ENCODE measurements at places on chromosomes 3 and 15.

- DNase-seq, result no peak
Measured at GRCh38 chr3:160796813-160797164, 40.8 kb downstream of the PPM1L start.

DNA sequence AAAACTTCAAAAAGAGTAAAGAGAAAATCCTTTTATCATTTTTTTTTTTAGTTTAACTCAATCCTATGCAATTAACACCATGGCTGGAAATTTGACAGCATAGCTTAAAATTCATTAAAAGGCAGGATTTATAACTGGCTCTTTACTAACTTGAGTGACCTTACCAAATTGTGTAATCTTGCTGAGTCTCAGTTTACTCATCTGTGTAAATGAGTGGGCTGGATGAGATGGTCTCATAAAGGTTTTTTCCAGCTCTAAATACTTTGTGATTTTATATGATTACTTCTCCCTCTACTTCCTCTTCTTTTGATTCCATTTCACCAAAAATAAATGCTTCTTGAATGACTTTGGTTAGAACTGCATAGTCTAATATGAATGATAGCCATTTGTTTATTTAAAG, 234.9 kb upstream of the SATB1 start:
- DNase-seq, result no peak

DNA sequence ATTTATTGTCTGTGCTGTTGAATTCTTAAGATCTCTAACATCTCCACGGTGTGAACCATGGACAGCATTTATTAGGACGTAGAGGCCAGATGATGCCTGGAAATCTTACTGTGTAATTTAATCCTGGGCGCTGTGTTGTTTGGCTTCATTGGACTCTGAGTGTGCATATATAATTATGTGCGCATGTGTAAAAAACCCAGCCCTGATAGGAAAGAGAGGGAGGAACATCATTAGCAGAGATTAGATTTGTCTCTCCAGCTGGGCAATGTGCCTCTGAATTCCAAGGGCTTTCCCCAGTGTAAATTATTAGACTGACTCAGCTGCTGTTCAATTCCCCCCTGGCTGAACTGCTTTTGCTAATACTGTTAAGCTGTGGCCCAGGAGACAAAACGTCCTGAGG, 39.6 kb downstream of the MAP3K13 start:
- no peak for DNase-seq

DNA sequence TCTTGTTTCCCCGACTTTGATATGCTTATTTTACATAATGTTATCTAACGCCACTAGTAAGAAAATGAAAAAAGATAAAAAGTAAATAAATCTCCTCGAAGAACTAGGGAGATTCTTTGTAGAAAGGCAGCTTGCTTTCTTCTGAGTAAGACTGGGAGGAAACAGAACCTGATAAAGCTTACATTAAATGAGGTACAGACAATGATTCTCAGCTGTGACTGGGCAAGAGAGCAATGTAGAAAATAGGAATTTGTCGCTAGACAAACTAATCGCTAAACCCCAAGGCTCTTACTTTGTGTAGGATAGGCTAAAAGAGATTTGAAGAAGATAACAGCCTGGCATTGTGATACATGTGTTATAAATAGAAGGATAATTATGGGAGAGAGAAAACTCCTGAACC, 919.0 kb upstream of the ALCAM start:
- DNase-seq, result no peak

DNA sequence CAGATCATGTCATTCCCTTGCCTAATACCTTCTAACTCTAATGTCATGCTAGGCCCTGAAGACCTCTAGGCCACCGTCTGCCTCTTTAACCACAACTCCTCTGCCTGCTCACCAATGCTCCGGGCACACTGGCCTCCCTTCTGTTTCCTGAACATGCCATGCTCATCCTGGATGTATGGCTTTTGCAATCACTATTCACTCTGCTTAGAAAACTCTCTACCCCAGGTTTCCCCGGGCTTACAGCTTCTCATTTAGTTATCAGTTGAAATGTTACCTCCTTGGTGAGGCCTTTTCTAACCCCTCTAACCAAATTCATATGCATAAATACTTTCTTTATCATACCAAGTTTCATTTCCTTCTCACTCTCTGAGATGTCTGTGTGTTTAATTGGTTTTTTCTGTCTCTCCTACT, 727.8 kb upstream of the CFAP20DC start:
- DNase-seq, result no peak

DNA sequence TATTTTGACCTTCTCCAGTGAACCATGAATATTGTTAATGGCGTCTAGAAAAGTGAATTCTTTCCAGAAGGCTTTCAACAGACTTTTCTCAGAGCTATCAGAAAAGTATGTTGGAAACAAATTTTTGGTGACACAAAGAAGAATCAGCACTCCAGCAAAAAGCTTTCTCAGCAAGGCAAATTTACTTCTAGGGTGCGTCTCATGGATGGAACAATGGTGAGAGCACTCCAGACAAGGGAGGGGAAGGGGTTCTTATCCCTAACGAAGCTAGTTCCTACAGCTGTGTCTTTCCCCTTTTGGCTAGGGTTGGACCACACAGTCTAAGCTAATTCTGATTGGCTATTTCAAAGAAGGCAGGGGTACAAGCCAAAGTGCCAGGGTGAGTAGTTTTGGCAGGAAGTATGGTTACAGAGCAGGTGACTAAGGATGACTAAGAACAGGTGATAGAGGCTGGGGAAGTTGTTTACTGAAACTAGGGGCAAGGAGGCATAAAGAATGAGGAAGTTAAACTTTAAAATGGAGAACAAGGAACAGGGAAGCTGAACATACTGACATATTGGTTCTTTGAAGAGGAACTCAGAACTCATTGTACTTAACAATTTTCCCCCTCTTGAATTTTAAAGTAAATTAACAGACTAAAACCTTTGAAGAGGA, 959.8 kb downstream of the NAALADL2 start:
- DNase-seq, result no peak

GRCh38 chr3:146830231-146830630, 225.1 kb upstream of the PLSCR5 start:
- no peak for DNase-seq

GRCh38 chr3:14630404-14631100, 21.0 kb upstream of the CCDC174 start:
- no peak for DNase-seq

GRCh38 chr3:174247687-174248152, 611.4 kb upstream of the NAALADL2 start:
- DNase-seq, result no peak

- no peak for DNase-seq
Measured at GRCh38 chr3:55369141-55369847, 117.8 kb downstream of the WNT5A start.

DNA sequence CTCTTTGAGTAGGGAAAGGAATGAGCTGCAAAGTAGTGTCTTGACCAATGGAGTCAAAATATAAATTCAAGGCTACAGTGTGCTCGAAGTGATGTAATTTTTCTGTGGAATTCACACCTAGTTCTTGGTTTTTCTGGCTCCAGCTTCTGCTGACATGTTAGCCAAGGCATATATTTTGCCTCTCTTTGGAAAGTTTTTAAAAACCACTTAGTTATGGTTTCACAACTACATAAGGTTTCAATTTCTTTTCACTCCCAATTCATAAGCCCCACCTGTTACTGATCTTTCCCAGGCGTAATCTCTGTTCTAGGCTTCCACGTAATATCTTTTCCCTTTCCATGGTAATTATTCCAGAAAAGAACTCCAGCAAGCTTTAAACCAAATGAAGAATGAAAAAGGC, 46.9 kb downstream of the GADL1 start:
- DNase-seq, result no peak

DNA sequence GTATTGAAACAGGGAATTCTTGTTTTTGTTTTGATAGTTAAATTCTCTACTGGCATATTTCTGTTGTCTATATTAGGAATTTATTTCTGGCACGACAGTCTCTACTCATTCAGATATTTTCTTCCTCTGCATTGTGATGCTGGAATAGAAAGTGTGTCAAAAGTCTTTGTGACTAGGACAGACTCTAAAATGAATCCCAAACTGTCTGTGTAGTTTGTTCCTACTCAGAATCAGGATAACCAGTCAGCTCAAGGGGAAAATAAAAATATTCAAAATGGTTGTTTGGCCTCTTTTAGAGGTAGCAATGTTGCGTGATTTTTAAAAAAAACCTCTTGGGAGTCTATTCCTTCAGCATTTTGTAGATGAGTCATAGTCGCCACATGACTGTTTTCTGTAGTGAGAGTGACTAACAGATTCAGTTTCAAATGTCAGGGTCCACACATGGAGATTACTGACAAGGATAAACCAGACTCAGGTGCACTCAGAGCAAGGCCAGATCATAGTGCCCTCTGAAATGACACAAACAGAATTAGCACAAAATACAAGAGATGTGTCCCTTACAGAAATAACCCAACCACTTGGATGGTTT, 13.1 kb downstream of the SLC7A14 start:
- no peak for DNase-seq

DNA sequence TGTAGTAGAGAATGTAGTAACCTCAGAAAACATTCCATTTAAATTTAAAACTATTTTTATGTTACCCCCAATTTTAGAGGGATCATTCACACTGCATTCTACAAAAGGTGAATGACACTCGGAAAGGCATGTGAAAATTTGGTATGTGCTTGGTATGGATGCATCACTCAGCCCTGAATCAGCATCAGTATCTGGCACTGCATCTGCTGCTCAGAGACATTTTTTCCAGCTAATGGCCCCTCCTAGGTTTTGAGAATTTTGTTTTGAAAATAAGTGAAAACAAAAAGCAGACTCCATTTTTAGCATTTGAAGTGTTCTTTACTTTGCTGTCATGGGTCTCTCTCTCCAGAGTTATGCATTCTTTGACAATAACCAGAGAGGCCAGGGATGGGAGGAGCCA, 15.6 kb upstream of the WWTR1 start:
- no peak for DNase-seq

- DNase-seq, result no peak
Measured at GRCh38 chr3:29281344-29282241, 722 bp downstream of the RBMS3 start.

- DNase-seq, result no peak
Measured at GRCh38 chr3:112074006-112074405, 12.2 kb upstream of the C3orf52 start.

DNA sequence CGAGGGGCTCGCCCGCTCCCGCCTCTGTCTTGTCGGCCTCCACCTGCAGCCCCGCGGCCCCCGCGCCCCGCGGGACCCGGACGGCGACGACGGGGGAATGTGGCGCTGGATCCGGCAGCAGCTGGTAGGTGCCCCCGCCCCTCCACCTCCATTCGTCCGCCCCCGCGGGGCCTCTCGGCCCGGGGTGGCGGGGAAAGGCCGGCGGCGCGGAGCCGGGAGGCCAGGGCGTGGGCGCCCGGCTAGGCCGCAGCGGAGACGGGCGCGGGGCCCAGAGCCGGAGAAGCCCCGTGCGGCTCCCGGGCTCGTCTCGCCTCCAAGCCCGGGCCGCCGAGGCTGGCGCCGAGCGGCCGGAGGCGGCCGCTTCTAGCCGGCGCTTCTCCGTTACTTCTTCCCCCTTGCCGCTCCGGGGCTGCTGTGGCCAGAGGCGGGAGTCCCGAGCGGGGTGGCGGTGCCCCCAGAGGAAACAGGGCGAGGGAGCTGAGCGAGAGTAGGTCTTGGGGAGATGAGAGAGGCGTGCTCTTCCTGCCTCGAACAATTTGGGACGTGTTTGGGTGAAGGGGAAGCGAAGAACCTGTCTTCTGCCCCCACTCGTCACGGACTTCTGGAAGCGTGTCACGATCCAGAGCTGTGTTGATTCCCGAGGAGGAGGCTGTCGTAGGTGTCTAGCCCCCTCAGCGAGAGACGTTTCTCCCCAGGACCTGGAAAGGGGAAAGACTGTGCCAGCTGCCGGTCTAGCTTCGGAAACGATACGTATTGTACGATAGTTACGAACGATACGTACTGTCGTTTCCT, 555 bp downstream of the ATP11B start:
- DNase-seq, result peak; percentile 66

DNA sequence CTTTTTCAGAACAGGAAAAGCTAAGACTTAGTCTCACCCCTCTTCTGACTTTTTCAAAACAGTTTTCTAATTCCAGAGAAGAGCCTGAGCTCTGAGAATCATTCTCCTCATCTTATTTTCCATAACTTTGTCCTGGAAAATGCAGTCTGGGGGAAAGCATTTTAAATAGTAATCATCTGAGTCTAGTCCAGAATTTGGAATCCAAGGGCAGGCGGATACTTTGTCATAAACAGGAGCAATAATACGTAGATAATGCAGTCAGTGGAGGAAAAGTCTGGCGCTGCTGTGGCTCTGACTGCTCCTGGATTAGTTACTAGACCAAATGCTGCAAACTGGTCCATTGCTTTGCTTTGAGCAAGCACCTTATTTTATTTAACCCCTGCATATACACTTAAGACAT, 285.0 kb downstream of the THSD4 start:
- no peak for DNase-seq

DNA sequence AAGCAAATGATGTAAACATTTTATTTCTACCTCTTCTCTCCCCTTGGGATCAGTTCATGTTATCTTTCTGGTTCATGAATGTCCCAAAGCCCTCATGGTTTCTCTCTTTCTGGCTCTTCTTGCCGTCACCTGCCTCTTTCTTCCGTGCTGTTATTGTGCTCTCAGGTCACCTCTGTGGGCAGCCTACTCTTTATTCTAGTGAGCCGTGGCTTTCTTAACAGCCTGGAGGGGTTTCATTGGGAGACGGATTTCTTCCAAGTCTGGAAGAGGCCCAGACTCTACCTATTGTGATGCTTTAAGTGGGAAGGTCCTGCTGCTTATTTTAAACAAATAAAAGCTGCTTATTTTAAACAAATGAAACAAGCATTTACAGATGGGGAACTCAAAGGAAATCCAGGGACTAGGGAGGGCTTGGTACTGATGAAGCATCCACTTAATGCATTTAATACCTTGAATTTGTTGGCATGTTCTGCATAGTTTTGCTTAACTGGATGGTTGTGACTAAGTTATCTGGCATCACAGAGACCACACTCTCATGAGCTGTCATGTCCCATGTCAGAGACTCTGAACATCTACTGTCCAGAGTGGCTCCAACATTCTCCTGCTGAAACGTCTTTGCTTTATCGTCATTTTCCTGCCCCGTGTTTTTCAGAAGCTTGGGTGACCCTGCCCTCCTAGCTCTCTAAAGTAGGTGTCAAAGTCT, 443.3 kb downstream of the GABRG3 start:
- DNase-seq, result no peak

- DNase-seq, result no peak
Measured at GRCh38 chr3:72210261-72210660, 425.3 kb upstream of the PROK2 start.

- DNase-seq, result no peak
Measured at GRCh38 chr3:41682996-41683395, 278.9 kb downstream of the ULK4 start.
